ENCODE measurements at places on chromosomes 11 and 22.

DNA sequence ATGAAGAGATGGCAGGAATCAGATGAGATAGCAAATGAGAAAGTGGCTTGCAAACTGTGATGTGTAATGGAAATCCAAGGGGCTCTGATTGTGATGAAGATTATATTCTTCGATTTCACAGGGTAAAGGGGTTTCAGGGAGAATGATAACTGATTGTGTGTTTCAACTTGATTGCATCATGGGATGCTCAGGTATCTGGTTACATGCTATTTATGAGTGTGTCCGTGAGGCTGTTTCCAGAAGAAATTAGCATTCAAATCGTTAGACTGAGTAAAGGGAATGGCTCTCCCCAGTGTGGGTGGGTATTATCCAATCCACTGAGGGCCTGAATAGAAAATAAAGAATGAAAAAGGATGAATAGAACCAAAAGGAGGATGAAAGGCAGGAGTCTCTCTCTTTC is 278.7 kb upstream of the LARGE1 start:
- DNase-seq: no peak

GRCh38 chr11:28104425-28104824 is 3.5 kb downstream of the KIF18A start:
- peak; percentile 4 for DNase-seq

DNA sequence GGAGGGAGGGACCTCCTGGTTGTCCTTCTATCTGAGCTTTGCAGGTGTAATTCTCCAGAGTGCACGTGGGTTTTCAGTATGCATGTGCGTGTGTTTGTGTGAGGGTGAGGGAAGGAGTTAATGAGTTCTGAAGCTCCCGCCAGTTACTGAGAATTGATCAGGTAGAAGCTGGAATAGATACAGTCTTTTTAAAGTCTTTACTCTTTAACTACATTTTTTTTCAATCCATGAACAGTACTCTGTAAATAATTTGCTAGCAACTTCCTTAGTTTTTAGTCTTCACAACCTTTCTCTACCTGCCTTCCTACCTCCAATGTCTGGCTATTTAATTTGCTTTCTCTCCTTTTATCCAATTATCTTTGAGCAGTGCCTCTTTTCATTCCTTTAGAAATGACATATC is 25.5 kb downstream of the ARHGAP42 start:
- DNase-seq: no peak

- peak; percentile 44 for DNase-seq
Observed at GRCh38 chr22:44894782-44895181, 115.0 kb downstream of the PHF21B start.

DNA sequence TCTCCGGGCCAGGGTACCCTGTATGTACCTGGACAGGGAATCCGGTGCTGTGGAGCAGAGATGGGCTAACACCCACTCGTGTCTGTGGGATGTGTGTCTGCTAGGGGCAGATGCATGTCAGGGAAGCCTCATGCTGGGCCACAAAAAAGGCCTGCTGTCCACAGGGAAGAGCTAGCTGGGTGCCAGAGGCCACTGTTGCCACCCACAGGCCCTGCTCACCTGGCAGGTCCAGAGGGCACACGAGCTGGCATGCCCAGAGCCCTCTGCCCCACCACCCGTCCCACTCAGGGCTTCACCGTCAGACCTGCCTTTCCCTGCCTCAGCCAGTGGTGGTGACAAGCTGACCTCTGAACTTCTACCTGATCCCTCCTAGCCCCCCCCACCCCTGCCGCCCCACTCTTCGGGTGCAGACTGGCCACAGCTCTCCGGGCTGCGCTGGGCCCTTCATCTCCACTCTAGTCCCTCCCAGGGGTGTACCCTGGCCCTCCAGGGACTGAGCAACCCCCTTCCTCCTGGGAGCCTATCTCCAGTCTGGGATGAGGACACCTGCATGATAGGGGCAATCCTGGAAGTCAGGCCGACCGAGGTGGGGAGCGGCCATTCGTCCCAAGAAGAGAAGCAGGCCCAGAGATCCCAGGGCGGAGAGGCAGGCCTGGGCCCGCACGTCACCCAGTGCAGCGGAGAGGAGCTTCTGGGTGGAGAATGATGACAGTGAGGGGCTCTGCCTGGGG is 1.4 kb downstream of the SLC25A22 start:
- DNase-seq: no peak

DNA sequence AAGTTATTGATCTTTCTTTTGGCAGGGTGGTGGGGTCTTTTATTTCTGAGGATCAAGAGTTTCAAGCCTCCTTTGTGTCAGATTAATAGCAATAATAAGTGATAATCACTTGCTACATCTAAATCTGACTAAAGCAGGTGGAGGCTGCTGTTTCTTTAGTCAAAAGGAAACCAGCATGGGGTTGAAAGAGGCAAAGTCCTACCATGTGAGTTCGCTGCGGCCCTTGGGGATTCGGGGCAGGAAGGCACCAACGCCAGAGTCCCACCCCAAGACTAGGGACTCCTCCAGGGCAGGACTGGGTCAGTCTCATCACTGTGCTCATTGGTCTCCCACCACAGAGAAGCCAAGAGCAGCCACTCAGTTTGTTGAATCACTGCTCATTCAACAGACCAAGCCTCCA is 73.0 kb downstream of the TENM4 start:
- DNase-seq: no peak

DNA sequence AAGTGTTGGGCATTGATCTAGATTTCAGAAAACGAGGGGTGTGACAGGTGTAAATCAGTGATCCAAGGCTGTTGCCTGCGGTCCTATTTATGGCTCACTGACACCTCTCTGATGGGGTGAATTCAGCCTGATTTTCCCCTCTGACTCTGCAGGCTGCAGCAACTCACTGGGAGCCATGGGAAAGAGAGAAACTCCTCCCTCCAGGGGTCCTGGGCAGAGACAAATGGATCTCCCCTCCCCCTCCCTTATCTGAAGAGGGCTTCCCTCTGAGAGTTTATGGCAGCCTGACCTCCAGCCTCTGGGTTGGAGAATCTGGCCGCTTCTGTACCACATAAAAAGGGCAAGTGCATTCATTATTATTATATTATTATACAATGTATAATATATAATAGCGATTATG is 1.8 kb upstream of the PKNOX2 start:
- DNase-seq: no peak

DNA sequence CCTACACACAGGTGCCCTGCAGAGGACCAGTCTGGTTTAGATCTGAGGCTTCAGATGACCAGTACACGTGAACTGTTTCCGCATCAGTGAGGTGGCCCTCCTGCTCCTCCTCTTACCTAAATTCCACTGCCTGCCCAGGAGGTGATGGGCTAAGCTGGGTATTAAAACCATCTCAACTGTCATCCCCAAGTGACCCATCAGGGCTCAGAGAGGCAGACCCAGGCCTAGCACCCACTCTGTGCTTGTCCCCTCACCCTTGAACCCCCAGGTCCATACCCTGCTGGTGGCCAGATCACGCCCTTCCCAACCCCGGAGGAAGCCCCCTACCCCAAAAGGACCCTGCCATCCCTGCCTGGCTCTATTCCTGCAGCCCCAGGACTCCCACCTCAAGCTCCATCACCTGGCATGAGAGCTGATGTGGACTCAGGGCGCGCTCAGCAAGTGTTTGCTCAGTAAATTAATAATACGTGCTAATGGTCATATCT is 21.3 kb downstream of the RSPH14 start:
- no peak for DNase-seq

- DNase-seq: no peak
Observed at GRCh38 chr11:111736181-111736590, 30.0 kb downstream of the PPP2R1B start.

DNA sequence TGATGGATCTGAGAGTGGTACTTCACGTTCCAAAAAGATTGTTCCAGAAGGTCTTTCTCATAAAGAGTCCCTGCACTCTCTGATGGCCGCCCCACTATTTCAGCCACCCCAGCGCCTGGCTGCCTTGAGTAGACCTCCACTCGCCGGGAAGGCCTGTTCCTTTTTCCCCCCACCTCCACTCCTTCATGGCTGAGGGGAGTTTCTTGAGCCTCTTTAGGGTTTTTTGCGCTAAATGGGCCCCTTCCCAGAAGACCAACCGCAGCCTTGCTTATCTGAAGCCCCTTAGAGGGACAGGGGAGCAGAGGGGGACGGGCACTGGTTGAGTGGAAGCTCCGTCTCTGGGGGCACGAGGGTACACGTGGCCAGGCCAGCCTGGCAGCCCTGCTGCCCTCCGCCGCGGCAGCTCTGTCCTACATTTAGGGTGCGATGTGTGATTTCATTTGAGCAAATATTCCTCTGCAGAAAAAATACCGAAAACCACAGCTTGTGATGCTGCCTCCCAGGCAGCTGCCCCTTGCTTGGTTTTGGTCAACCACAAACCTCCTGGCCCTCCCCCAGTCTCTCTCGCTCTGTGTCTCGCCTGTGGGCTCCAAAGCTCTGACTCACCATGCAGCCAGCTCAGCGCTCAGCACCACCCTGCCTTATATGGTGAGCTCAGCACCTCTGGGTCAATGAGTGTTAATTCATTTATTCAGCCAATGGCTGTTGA is 88.7 kb downstream of the TP53I11 start:
- peak; percentile 97 for DNase-seq

- DNase-seq: no peak
Observed at GRCh38 chr22:21651521-21652009, 9.5 kb downstream of the SDF2L1 start.

GRCh38 chr22:17637490-17638181 is 921 bp upstream of the BCL2L13 start:
- DNase-seq: no peak

- no peak for DNase-seq
Observed at GRCh38 chr11:122085712-122086111, 30.3 kb downstream of the BLID start.

GRCh38 chr11:46800177-46800576 is 45.9 kb downstream of the CKAP5 start:
- DNase-seq: no peak

DNA sequence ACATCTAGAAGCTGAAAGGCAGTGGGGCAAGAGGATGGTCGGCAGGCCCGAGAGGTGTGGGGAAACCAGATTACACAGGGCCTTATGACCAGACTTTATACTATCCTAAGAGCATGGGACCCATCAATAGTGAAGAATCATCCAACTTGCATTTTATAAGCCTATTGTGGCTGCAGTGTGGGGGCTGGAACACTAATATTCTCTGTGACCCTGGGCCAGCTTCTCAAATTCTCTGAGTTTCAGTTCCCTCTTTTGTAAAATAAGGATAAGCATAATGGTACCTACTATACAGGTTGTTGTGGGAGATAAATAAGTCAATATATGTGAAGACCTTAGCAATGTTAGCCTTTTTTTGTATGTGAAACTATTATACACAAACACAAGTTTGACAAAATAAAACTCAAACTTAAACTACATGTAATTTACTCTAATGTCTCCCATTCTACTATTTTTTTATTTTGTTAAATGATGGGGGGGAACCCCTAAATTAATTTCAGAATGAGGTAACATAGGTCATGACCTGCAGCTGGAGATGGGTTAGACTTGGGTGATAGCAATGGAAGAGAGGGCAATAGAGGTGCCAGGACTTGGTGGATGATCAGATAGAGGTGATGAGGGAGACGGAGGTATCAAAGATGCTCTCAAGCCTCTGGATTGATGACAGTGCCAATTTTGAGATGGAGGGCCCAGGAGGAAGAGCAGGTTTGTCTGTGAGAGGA is 30.1 kb downstream of the SMCO4 start:
- DNase-seq: no peak

DNA sequence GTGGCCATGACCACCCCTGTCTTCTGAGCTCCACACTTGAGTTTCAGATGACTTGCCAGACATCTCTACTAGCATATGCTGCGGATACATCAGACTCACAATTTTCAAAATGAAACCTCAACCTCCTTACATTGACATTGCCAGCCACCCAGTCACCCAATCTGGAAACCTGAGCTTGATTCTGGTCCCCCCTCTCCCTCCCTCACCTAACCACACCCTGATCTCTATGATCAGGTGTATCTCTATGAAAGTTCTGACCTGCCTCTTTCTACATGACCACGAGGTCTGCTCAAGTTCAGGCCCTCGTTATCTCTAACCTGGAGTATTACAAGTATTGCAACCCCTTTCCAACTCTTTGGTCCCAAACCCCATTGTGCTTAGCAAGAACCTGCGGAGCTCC is 254.1 kb downstream of the KIRREL3 start:
- no peak for DNase-seq

DNA sequence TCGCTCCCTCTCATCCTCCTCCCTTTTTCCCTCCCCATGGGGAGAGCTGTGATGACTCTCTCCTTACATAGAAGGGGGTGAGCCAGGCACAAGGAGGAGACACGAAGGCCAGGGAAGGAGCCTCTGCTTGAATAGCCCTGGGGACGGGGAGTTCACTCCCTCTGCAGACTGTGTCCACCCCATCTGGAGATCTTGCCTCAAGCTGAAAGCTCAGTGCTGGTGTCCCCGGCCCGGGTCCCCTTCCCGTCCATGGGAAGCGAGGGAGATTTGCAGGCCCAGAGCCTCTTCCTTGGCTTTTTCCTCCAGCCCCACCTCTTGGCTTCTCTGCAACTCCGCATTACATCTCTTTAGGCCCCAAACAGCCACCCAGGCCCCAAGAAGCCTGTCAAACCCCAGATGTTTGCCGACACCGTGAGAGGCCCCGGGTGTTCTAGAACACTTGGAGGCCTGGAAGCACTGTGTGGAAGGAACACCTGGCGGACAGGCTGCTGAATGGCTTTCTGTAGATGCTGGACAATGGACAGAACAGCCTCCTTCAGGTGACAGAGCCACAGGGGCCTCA is 32.3 kb downstream of the LINC01488 start:
- no peak for DNase-seq

DNA sequence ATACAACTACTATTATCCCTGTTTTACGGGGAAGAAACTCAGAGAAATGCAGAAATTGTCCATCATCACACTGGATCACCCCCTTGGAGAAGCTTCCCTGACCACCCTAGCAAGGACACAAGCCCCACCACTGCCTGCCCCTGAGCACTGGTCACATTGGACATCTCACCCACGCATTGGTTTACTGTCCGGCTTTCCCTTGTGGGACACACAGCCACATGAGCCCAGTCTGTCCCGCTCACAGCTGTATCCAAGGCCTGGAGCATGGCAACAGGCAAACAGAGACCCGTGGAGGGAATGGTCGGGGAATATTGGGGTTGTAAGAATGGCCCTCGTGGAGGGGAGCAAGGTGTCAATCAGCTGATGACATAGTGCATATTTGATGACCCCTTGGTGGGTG is 42.7 kb upstream of the FGF3 start:
- peak; percentile 50 for DNase-seq

GRCh38 chr22:31611061-31611760 is 50.8 kb downstream of the PISD start:
- DNase-seq: no peak

DNA sequence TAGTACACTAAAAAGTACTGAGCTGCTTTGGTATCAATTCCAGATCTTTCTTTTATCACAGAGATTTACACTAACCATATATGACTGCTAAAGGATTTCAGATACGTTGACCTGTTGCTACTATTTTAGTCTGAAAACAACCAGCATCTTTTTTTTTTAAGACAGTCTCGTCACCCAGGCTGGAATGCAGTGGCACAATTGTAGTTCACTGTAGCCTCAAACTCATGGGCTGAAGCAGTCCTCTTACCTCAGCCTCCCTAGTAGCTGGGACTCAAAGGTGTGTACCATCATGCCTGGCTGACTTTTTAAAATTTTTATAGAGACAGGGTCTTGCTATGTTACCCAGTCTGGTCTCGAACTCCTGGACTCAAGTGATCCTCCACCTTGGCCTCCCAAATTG is 24.2 kb upstream of the L3MBTL2 start:
- no peak for DNase-seq

GRCh38 chr22:35299217-35299672 is 449 bp upstream of the TOM1 start:
- no peak for DNase-seq

- DNase-seq: no peak
Observed at GRCh38 chr22:35539910-35540594, 579 bp upstream of the RASD2 start.

Data from SJSA1 (cell line).